Gastroesophageal sphincter (tissue), 4 donors: ENCODE measurements at places on chromosomes 12 and 14. TPM values are rescaled to one million over a fixed set of nuclear protein-coding genes. Genes with fewer than 3 reads are reported as not detected.

DNA sequence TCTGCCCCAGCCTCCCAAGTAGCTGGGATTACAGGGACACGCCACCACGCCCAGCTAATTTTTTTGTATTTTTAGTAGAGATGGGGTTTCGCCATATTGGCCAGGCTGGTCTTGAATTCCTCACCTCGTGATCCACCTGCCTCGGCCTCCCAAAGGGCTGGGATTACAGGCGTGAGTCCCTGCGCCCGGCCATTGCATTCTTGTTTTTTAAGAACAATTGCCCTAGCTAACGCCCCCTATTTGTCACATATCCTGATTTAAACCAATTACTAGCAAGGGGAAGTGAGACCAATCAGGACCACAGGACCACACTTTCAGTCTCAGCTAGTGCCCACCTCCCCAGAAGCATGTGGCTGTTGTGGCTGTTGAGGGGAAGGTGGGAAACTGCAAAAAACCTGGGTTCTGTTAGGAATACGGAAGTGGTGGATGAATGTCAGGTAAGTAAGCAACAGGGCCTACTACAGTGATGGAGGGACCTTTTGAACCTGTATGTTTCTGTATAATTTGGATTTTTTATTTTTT lies 37.8 kb upstream of the NFYB start:
- ATAC-seq, result no peak

GRCh38 chr12:6570264-6570887 lies 2.3 kb upstream of the NOP2 start:
- ATAC-seq, result no peak

- ATAC-seq, result no peak
Measured at GRCh38 chr12:108600702-108601007, 2.8 kb upstream of the TMEM119 start.

GRCh38 chr14:55170526-55170925 lies 20.9 kb downstream of the DLGAP5 start:
- no peak for ATAC-seq

ANKLE2 gene
- 61.5 TPM for total RNA-seq

SLC17A8 gene
- not detected for total RNA-seq

ATL1 gene
- total RNA-seq, result 21.7 TPM

GLIPR1L1 gene
- total RNA-seq, result not detected
